ENCODE measurements at places on chromosomes 5 and 9.

GRCh38 chr9:108677776-108678175, 178.0 kb downstream of the ACTL7B start:
- no peak for DNase-seq

DNA sequence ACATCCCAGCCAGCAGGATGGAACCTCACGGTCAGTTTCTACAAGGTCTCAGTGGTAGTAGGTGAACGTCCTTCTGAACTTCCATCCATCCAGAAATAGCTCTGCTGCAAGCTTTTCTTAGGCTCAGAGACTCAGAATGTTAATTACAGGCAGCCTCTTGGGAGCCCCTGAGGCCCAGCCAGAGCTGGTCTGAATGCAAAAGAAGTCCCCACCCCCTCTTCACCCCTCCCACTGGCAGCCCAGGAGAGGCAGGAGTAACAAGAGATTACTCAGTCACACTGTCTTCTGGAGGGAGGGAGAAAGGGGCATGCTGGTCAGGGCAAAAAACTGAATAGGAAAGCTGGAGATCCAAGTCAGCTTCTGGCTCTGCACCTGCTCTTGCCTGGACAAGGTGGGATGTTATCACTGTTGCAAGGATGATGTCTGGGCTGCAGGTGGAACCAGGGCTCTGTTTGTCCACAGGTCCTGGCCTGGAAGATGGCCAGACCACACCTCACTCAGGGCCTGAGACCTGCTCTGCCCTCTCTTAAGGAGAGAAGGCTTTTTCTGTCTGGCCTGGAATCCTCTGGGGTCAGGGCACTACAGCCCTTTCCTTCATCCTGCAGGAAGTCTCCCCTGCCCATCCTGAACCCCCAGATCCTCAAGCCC, 9.1 kb downstream of the ENHO start:
- peak; percentile 40 for DNase-seq

- no peak for DNase-seq
Measured at GRCh38 chr5:91111473-91112238, 271.5 kb downstream of the ARRDC3 start.

DNA sequence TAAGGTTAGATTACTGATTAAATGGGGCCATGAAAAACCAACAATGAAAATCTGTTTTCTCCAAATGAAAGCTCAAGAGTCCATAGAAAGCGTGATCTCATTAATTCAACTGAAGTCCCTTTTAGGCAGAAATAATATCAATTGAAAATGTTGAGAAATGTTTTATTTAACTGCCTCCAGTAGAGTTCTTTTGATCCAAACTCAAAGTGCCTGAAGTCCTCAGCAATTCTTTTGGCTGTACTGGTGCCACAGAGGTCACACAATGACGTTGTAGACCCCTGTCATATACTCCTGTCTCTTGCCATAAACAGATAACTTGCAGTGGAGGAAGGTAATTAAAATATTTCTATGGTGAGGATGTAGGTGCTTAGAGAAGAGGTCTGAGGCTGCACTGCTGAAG, 1420.5 kb downstream of the CDH12 start:
- no peak for DNase-seq

GRCh38 chr5:32230356-32231099, 56.4 kb upstream of the GOLPH3 start:
- DNase-seq = no peak

GRCh38 chr9:133493845-133494540, 15.1 kb upstream of the SLC2A6 start:
- no peak for DNase-seq

DNA sequence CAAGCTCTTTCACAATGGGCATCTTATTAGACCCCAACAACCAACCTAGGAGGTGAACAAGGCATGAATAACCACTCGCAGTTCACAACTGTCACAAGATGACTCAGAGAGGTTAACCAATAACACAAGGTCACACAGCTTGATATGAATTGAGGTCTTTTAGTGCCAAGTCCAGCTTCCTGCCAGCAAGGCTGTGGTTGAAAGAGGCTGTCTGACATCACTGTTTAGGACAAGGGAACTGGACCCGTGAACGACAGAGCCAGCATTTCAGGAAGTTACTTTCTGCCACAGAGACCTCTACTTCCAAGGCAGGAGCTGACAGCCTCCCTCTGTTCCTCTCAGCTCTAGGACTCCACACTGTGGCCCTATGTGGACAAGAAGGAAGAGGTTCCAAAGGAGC, 53.4 kb upstream of the ALDH1B1 start:
- DNase-seq = peak; percentile 93

DNA sequence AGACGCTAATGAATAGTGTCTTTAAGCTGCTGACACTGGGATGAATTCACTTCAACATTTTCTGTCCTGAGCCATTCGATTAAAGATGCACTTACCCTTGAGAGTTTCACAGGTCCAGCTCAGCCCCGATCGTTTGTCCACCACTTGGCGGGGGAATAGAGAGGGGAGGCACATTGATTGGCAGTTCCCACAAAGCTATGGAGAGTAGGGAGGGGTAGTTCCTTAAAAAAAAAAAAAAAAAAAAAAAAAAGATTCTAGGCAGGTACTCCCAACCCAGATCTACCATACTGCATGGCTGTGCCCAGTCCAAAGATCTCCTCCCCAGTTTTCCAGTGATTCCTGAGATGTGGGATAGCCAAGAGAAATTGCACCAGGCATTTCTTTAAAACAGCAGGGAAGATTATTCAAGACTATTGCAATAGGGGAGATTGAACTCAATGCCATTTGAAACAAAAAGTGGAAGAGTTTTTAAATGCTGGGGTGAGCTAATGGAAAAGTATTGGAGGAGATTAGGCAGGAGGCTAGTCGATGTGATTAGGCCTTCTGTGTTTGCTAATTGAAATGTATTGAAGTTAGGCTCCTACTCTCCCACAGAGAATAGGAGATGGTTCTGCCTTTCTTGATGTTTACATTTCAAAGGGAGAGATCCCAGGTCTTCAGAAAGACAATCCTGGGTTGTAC, 2217.4 kb upstream of the WWC1 start:
- no peak for DNase-seq

DNA sequence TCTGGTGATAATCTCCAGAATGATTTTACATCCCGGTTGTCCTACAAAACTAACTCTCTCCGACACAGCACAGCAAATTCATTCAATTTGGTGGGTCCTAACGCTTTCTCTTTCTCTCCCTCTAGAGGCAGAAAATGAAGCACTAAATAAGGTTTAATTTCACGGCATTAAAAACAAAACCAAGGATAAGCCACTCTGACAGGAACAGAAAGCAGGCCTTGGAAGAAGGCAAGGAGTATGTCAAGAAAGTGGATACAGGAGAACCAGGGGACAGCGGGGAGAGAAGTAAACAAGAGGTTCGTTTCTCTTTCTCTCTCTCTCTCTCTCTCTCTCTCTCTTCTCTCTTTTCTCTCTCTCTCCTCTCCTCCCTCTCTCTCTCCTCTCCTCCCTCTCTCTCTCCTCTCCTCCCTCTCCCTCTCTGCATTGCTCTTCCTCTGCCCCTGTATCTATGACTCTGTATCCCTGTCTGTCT, 49.8 kb downstream of the EBF1 start:
- peak; percentile 76 for DNase-seq

- peak; percentile 88 for DNase-seq
Measured at GRCh38 chr9:114110180-114110579, 11.1 kb upstream of the KIF12 start.

DNA sequence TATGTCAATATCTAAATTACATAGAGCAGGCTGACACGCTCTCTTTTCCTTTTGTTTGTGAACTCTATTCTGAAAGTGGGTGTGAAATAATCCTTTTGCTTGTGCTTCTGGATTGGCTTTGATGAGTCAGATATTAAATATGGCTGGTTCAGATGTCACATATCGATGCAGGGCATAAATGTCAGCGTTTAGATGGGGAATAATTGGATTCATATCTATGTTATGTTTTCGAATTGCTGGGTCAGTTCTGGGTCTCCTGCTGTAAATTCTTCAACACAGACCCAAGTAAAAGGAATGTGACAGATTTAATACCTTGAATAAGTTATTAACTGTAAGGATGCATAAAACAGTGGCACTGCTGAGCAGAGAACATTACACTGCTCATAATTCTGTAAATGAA, 118.7 kb upstream of the SNX2 start:
- no peak for DNase-seq

- no peak for DNase-seq
Measured at GRCh38 chr5:14598225-14598624, 16.6 kb downstream of the OTULINL start.

DNA sequence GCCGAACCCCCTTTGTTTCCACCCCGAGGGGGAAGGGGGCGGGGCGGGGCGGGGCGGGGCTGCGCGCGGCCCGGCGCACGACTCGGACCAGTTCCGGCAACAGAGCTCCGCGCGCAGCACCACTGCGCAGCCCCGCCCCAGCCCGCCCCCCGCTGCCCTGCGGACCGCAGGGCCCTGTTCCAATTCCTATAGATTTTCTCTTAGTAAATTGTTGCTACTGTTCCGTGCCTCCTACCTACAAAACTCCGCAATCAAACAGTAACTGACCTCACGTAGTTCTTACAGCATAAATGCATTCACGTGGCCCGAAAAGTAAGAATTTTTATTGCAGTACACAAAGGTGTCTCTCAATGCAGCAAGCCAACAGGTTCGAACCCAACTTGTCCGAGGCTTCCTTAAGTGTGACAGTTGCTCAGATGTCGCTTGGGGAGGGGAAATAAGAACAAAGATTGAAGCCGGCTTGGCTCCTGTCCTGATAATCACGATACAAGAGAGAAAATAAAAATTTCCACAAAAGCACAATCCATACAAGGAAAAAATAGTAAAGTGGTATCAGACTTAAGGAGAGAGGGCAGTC, 1.2 kb upstream of the RNF38 start:
- DNase-seq = peak; percentile 67

DNA sequence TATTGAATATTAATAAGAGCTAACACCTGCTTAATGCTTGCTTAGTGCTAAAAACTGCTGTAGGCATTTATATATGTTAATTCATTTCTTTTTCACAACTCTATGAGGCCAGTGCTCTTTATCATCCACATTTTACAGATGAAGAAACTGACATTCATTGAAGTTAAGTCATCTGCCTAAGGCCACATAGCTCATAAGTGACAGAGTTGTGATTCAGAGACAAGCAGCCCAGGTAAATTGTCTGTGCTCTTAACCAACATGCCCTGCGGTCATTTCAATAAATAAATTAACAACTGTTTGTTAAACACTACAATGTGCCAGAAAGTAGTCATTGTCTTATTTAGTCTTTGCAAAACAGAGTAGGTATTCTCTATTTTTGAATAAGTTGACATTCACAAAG, 1354.4 kb upstream of the C9orf72 start:
- no peak for DNase-seq

- DNase-seq = peak; percentile 54
Measured at GRCh38 chr9:87684627-87685219, 41.2 kb upstream of the CTSL start.

- no peak for DNase-seq
Measured at GRCh38 chr5:124997186-124997893, 250.9 kb upstream of the ZNF608 start.

DNA sequence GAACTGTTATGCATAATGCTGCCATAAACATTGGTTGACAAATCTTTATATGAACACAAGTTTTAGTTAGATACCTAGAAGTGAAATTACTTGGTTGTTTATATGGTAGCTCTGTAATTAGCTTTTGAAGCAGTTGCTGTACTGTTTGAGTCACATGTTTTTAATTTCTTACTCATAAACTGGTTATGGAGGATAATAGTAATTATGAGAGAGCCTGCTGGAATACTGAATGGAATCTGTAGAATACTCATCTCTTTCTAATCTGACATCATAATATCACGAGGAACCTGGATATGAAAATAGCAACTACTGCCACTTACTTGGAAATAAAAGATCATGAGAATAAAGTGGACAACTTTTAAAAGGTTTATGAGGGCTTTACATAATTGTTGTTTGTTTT, 509.2 kb downstream of the CETN3 start:
- peak; percentile 18 for DNase-seq

- no peak for DNase-seq
Measured at GRCh38 chr5:116402235-116402634, 172.4 kb downstream of the SEMA6A start.

GRCh38 chr5:50807661-50808060, 141.2 kb downstream of the PARP8 start:
- peak; percentile 33 for DNase-seq

GRCh38 chr9:1761807-1762206, 253.3 kb upstream of the SMARCA2 start:
- no peak for DNase-seq

DNA sequence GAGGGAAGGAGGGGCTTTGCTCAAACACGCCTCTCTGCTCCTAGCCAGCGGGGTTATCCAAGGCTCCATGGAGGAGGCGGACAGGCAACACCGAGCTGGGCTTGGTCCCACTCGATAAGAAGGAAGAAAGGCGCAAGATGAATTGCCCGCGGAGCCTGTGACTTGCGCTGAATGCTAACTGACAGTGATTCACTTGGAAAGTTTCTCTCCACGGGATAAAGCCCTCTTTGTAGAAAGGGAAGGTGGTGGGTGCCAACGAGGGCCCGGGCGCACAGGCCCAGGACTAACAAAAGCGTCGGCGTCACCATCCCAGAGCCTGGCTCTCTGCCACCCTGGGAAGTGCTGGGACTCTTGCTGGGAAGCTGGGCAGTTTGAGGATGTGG, 76.0 kb downstream of the VAV2 start:
- DNase-seq = no peak

DNA sequence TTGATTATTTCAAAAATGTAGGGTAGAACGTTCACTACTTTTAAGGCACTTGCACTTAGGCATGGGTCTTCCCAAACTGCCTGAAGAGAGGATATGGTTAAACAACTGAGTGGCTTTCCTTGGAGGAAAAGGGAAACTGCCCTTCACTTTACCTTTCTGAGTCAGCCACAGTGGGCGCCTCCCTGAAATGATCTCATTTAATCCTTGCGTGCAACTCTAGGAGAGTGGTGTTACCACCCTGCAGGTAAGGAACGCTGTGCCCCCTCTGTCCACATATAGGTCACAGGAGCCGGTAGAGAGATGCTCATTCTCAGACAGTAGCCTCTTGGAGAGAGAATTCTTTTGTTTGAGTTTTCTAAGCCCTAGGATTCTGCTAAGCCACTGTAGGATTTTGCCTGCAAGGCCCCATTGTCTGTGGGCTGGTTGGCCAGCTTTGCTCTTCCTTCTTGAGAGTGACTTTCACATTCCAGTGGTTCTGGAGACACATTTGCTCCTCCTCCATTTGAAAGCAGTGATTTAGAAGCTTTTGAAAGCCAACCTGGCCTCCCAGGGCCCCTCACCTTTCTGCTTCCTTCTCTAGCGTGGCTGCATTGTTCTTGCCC, 110.3 kb upstream of the CTSL start:
- no peak for DNase-seq

GRCh38 chr5:104998169-104998568, 1435.6 kb upstream of the NUDT12 start:
- DNase-seq = no peak

DNA sequence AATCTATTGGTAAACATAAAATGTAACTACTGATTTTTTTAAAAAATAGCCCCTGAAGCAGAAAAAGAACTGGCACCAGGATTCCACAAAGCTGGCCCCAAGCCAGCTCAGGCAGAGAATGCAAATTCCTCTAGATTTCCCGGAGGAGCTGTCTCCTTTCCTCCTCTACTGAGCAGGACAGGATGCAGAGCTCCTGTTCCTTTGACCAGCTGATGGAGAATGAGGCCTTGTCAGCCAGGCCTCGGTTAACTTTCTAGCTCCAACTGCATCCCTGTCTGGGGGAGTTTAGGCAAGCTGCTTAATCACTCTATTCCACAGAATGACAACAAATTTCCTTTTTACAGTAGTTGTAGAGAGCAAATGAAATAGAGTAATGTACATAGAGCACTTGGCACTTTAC, 155.5 kb downstream of the GNAQ start:
- DNase-seq = peak; percentile 28

GRCh38 chr5:155746367-155747038, 580.5 kb upstream of the SGCD start:
- DNase-seq = no peak

- no peak for DNase-seq
Measured at GRCh38 chr9:83327750-83328622, 210.2 kb downstream of the FRMD3 start.

Measured in fibroblast of mammary gland (primary cell).